Fibroblast of upper back skin (primary cell): ENCODE measurements at places on chromosomes 6 and 20.

GRCh38 chr6:106546261-106546690 is 83.0 kb downstream of the RTN4IP1 start:
- DNase-seq: peak; percentile 25

- no peak for DNase-seq
These were observed 259.7 kb downstream of the HDGFL1 start for GRCh38 chr6:22829070-22829469.

DNA sequence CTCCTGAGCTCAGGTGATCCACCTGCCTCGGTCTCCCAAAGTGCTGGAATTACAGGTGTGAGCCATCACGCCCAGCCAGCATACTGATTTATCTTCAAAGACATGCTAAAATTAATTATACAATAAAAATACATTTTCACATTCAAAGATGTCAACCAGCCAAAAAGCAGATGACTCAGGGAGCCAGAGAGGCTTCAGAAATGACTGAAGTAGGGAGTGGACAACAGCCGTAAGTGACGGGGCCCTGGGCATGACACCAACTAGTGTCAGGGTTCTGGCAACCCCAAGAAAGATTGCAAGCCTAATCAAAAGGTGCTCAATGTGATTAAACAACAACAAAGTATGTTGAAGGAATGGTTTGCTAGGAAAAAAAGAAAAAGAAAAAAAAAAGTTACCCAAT is 28.4 kb downstream of the GPLD1 start:
- DNase-seq: no peak

DNA sequence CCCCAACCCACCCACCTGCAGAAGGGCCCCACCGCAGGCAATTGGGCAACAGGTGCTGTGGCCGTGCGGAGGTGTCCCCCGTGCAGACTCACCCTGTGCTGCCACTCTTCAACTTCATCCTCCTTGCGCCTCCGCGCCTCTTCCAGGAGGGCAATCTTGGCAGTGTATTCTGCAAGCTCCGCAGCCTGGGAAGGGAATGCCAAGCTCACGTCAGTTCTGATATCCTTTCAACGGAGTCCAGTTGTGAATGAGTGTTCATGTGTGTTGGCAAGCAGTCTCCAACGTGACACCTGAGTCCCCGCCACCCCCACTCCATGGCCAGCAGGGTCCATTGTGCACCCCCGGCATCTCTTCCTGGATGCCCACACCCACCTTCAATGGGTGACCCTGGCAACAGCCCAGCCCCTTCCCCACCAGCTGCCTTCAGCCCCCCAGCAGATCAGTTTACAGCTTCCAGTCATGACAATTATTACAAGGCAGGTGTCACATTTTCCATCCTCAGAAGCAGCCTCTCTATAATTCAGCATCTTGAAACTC is 49.9 kb downstream of the EZR start:
- no peak for DNase-seq

GRCh38 chr6:71220466-71220865 is 68.1 kb upstream of the OGFRL1 start:
- DNase-seq: no peak

DNA sequence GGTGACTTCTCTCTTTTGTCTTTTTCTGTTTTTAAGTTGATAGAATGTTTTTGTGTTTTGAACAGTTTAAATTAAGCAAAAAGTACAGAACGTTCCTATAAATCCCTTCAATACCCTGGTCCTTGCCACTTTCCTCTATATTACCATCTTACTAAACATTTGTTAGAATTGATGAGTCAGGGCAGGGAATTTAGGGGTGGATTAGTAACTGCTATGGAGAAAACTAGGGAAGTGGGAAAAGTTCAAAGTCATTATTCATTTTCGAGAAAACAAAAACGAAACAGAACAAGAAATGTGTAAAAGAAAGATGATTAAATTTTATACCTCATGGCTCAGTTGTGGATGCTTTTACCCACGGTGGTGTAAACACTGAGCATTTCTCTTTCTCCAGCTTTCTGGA is 240.4 kb upstream of the SULF2 start:
- peak; percentile 79 for DNase-seq

DNA sequence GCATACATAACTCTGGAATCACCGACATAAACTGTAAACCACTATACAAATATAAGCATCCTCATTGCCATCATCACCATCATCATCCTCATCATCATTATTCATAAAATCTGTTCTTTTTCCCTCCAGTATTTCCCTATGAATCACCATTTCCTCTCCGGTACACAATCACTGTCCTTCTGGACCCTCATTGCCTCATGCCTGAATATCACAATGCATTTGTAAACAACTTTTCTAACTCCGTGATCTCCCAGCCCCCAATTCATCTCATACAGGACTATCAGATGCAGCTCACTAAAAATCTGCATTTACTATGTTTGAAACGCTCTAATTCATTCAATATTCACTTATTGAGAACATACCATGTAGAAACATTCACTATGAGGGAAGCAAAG is 339.7 kb downstream of the TBC1D32 start:
- no peak for DNase-seq

DNA sequence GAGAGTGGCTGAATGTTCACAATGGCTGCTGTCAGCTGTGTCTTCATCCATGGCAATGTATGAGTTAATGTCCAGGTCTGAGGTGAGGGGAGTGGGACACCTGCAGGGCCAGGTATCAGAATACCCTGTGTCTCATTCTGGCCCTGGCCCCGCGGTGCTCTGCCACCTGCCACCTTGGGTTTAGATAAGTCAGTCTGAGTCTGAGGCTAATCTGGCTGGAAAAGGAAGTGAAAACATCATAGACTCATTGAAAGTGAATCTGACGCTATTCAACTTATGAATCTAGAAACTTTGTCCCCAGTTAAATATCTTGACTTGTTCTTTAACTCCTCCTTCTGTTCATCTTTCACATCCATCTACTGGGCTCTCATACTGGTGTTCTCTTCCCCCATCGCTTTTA is 267.1 kb upstream of the JAG1 start:
- DNase-seq: no peak

- DNase-seq: no peak
These were observed 49.7 kb downstream of the SLC22A23 start for GRCh38 chr6:3406891-3407809.

- DNase-seq: peak; percentile 80
These were observed 173.0 kb downstream of the GMDS start for GRCh38 chr6:2072453-2072852.

DNA sequence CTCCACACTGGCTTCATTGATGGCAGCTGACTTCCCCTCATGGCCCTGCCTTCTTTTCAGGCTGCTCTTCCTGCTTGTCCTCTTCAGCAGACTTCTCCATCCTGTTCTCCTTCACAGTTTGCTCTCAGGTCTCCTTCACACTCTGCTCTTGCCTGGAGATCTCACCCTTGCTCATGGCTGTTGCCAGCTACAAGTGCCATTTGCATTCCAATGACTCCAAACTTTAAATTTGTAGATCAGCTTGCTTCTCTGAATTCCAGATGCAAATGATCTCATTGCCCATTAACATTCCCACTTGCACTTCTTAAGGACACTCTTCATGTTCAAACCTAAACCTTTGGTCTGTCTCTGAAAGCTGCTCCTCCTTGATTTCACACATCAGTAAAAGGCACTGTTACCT is 343.0 kb downstream of the QKI start:
- DNase-seq: peak; percentile 9

DNA sequence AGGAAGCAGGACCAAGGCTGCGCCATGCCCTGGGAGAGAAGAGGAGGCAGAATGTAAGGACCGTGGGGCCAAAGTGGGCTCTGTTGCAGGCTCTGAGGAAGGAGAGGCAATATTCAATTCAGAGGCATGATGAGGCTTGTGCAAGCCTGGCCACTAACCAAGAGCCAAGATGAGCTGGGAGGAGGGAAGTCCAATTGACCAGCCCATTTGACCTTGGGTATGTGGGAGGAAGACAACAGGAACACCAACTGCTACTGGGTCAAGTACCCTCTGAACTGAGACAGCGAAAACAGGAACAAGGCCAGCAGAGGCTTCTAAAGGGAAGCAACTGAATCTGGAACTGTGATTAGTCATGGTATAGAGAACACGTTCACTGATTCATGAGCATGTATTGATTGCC is 779.6 kb downstream of the MAFB start:
- DNase-seq: no peak

DNA sequence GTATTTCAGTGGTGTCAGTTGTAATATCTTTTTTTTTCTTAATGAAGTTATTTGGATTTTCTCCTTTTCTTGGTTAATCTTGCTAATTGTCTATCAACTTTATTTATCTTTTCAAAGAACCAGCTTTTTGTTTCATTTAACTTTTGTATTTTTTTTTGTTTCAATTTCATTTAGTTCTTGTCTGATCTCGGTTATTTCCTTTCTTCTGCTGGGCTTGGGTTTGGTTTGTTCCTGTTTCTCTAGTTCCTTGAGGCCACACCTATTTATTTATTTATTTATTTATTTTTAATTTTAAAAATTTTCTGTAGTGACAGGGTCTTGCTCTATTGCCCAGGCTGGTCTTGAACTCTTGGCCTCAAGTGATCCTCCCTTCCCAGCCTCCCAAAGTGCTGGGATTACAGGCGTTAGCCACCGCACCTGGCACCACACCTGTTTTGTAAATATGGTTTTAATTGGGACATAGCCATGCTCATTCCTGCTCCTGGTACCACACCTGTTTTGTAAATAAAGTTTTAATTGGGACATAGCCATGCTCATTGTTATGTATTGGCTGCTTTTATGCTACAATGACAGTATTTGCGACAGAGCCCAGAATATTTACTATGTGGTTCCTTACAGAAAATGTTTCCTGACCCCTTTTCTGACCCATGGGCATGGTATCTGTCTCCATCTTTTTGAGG is 22.2 kb downstream of the KDM1B start:
- no peak for DNase-seq

- DNase-seq: no peak
These were observed 3.3 kb upstream of the ZNF337 start for GRCh38 chr20:25699914-25700313.

DNA sequence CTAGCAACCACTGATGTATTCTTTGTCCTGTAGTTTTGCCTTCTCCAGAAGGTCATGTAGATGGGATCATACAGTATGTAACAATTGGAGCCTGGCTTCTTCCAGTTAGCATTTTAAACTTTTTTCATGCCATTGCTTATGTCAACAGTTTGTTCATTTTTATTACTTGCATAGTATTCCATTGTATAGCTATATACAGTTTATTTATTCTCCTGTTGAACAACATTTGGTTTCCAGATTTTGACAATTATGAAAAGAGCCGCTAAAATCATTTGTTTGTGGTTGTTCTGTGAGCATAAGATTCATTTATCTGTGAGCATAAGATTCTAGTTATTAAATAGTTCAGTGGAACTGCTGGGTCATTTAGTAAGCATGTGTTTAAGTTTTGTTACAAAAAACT is 23.5 kb upstream of the CMTR1 start:
- no peak for DNase-seq

GRCh38 chr20:43658723-43659419 is 8.0 kb upstream of the MYBL2 start:
- no peak for DNase-seq

DNA sequence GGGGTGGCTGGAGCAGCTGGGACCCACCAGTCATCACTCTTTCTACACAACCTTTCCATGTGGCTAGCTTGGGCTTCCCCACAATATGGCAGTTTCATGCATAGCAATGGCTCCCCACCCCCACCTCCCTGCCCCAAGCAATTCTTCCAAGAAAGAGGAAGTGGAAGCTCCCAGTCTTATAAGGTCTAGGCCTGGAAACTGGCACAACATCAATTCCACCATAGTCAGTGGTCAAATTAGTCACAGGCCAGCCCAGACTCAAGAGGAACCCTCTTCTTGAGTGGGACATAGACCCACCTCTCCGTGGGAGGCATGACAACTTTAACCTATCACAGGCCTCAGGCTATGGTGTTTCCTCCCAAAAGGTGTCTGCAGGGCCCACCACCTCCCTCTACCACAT is 17.7 kb downstream of the TGM6 start:
- no peak for DNase-seq

GRCh38 chr6:150269130-150269856 is 99.5 kb upstream of the IYD start:
- DNase-seq: no peak

DNA sequence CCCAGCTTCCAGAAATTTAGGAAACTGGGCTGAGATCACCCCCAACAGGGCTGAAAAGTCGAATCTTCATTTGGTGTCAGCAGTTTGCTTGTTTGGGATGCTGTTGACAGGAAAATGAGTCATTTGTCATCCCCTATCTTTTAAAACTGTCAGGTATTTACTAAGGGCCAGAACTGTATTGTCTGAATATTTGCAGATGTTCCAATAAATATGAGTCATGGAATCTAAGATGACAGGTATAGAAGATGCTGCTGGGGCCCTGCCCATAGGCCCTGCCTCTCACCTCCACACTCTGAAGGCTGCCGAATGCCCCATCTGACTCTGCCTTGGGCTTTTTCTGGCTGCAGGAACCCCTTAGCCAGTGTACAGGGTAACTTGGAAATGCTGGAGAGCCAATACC is 3.9 kb downstream of the ETV7 start:
- no peak for DNase-seq

- peak; percentile 41 for DNase-seq
These were observed 48.9 kb downstream of the HIVEP1 start for GRCh38 chr6:12060780-12061609.

DNA sequence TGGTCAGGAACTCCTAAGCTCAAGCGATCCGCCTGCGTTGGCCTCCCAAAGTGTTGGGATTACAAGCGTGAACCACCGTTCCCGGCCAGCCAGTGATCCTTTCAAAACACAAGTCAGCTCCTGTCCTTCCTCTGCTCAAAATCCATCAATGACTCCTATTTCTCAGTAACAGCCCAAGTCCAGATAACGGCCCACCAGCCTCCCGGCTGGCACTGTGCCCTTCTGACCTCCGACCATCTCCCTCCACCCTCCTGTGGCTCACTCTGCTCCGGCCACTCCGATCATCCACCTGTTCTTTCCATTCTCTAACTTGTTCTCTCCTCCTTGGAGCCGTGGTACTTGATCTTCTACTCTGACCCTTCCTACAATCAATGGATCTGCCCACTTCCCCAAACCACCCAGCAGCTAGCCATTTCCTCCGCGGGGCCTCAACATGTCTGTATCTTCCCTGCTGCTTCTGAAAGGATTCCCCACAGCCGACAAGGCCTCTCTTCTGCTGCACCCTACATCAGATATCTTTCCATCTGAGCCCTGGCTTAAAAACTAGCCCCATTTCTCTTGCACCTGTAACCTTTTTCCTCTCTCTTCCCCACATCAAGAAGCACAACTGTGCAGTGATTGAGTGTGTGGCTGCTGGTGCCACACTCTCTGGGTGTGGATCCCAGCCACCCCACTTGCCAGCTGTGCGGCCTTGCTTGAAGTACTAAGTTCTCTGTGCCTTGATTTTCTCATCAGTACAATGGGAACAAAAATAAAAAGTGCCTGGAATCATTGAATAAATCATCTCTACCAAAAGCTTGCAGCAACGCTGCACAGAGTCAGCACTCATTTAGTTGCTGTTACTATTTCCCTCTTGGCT is 6.1 kb upstream of the ZMYND8 start:
- DNase-seq: no peak

GRCh38 chr6:34961574-34961973 is 72.5 kb downstream of the ANKS1A start:
- DNase-seq: no peak

DNA sequence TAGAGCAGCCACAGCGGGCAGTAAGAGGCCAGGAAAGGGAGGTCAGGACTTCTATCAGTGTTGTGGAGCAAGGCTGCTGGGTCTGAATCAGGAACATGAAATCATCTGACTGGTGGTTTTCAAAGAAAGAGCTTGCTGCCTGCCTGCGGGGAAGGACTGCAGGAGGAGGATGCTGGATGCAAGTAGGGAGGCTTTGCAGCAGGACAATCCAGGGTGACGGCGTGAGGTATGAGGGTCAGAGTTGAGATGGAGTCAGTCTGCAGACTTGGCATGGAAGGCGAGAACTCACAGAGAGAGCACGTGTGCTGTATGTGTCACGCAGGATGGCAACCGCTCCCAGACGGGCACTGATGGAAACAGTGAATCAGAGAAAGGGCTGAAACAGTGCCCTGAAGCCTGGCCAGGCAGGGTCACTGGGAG is 59.2 kb upstream of the CD93 start:
- DNase-seq: peak; percentile 35
